Right lobe of liver (tissue), 6 donors: ENCODE measurements at places on chromosomes 16 and 17.
A peak's percentile ranks its signal among the peaks of the same experiment; 100 is the strongest.

DNA sequence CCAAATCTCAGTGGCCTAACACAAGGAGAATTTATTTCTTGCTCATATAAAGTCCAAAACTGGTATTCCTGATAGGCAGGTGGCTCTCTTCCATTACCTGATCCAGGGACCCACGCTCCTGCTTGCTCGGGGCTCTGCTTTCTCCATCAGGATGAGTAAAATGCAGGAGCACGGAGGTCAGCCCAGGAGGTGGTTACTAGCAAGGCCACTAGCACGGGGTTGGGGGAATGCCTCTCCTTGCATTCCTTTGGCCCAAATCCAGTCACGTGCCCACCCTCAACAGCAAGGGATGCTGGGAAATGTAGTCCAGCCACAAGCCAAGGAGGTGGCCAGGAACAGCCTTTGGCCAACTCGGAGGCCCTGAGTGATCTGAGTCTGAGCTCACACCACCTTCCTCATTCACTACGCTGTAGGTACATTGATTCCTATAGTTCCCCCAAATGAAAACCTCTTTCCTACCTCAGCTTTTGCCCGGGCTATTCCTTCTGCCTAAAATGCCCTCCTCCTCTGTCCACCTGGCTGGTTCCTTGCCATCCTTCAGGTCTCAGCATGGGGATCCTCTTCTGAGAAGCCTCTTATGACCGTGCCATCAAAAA, 38.3 kb upstream of the HAPSTR1 start:
- DNase-seq = no peak
- H3K36me3 ChIP-seq = no peaks in the 10 kb centered on the region
- no peak overlapping the region for H3K27ac ChIP-seq
- H3K27me3 ChIP-seq = no peaks in the 10 kb centered on the region
- peaks cover 12% of the 10 kb centered on the region for H3K4me1 ChIP-seq
- H3K4me3 ChIP-seq = no peak overlapping the region

DNA sequence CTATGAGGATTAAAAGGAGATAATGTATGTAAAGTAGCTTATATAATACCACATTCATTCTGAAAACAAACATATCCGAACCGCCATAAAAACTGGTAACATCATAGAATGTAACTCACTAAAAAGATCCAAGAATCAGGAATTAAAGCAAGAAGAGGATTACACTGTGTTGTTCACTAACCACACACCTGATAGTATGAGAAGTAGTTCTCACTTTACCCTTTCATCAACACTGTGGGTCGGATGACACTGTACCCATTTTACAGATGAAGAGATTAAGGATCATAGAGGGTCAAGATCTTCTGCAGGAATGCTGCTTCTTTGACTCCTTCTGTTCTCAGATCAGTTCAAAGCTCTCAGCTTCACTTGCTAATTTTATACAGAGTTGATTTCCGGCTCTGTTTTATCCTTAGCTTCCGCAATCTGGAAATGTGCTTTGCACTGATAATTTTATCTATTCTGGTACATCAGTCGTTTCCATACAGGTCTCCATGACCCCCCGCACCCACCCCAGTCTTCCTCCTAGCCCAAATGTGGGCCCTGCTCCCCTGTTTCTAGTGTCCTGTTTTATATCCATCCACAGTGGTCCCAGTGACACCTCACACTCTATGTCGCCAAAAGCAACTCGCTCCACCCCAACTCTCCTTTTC, 288.6 kb upstream of the CCL2 start:
- no peaks in the 10 kb centered on the region for H3K27me3 ChIP-seq
- no peak for DNase-seq
- no peaks in the 10 kb centered on the region for H3K36me3 ChIP-seq
- no peaks in the 10 kb centered on the region for H3K4me1 ChIP-seq
- no peak overlapping the region for H3K4me3 ChIP-seq

- H3K4me3 ChIP-seq = no peak overlapping the region
- H3K27me3 ChIP-seq = no peaks in the 10 kb centered on the region
- no peaks in the 10 kb centered on the region for H3K36me3 ChIP-seq
- H3K27ac ChIP-seq = no peak overlapping the region
These were observed 103.6 kb downstream of the GAS7 start for GRCh38 chr17:10094797-10095196.

DNA sequence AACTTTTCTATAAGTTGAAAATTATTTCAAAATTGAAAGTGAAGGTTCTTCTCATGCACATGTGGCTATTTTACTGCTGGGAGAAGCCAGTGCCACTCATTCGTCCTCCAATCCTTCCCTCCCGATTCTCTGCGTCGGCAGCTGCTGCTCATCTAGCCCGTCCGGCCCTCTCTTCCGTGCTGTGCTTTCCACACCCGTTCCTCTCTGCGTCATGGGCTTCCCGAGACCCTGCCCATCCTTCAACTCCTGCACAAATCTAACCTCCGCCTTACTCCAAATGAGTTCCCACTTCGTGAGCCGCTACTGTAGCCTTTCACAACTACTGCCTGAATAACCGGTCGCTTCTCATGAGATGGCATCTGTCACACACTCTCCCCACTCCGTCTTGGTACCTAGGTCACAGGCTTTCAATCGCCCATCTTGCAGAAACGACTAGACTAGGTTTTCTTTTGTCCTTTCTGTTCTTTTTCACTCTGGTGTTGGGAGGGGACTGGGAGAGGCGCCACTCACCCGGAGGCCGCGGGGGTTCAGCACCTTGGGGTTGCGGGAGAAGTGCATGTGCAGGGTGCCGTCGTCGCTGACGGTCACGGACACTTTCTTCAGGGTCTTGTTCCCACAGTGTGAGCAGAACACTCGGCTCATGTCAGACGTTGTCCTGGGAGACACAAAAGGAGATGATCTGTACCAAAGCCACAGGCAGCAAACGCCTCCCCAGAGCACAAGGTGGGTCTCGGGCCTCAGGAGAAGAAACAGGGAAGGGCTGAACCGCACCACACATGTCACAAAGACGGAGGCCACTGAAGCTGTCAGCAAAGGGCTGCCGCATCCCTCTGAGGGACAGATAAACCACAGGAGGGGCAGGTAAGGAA, 10.1 kb downstream of the NOB1 start:
- H3K36me3 ChIP-seq = peaks cover 53% of the 10 kb centered on the region
- DNase-seq = no peak
- no peaks in the 10 kb centered on the region for H3K27me3 ChIP-seq
- no peak overlapping the region for H3K27ac ChIP-seq
- no peaks in the 10 kb centered on the region for H3K4me1 ChIP-seq
- no peak overlapping the region for H3K4me3 ChIP-seq

DNA sequence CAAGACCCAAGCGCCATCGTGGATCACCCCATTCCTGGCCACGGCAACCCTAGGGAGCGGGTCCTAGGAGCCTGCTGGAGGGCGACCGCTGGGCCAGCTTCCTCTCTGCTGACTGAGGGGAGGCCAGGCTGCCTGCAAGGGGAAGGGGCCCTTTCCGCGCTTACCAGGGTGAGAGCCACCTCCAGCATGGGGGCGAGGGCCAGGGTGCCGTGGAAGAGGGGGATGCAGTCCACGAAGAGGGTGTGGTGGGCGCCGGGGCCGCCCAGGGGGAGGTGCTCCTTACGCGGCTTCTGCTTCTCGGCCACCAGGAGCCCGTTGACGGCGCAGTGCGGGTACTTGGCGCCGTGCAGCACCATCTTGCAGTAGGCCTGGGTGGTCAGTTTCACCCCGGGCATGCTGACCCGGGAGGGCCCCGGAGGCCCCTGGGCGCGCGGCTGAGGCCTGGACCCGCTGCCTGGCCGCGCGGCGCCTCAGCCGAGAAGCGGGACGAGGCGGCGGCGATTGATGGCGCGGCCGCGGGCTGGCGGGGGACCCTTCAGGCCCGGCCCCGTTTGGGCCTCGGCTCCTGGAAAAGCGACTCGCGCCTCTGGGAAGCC, 345 bp downstream of the EMC8 start:
- H3K4me3 ChIP-seq = peak overlapping the region; percentile 98
- H3K27ac ChIP-seq = peak overlapping the region; percentile 95
- DNase-seq = peak; percentile 47
- no peaks in the 10 kb centered on the region for H3K27me3 ChIP-seq

GRCh38 chr16:74990832-74991231, 5.9 kb upstream of the WDR59 start:
- H3K27ac ChIP-seq = peak overlapping the region; percentile 81
- no peak overlapping the region for H3K4me3 ChIP-seq
- no peaks in the 10 kb centered on the region for H3K36me3 ChIP-seq
- DNase-seq = no peak

DNA sequence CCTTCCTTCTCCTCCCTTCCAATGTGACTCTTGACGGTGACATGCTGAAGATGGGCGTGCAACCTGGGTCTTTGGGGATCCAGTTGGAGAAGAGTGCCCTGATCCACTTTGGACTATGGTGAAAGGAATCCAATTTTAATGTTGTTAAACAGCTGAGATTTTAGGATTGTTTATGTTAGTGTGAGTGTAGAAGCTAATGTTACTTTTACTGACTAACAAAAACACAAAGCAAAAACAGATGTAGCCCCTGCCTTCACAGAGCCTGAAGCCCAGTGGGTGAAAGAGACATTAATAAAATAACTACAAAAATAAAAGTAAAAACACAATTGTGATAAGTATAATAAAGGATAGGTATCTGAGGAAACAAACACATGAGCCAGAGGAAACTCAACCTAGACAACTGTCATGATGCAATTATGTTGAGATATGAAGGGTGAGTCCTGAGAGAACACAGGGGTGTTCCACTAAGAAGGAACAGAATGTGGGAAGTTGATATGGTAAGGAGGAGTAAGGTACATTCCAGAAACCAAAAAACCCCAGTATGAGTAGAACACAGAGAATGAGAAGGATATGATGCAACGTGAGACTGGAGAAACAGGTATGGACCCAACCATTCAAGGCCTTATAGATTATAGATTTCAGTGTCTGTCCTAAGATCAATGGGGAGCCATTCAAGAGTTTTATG, 115.1 kb upstream of the PMFBP1 start:
- H3K4me3 ChIP-seq = no peak overlapping the region
- no peaks in the 10 kb centered on the region for H3K36me3 ChIP-seq
- no peaks in the 10 kb centered on the region for H3K4me1 ChIP-seq
- no peak overlapping the region for H3K27ac ChIP-seq
- no peaks in the 10 kb centered on the region for H3K27me3 ChIP-seq

DNA sequence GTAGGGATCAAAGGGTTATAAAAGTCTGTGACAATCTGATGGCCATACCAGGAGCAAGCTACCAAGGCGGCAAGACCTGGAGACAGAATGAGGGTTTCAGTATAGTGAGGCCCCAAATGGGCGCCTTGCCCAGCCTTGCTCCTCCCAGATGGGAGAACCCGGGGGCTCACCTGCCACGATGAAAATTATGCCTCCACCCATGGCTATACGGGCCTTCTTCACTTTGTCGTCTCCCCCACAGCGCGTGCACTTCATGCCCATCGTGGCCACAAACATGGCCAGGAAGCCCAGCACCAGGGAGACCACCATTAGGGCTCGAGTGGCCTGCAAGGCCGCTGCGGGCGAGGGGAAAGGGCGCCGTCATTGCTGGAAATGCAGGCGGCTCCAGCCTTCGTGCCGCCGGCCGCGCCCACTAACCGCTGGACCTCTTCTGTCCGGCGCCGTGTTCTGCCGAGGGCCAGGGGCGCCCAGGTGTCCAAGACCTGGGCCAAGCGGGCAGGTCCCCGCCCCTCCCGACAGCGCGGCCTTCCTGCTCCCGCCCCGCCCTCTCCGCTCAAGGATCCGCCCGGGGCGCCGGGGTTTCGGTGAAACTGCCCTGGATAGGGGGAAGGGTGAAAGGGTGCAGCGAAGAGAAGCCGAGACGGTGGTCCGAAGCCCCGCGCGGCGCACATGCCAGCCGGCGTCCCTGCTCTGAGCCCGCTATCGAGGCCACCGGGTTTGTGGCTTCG, 1.5 kb downstream of the CLDN7 start:
- no peaks in the 10 kb centered on the region for H3K27me3 ChIP-seq
- H3K4me3 ChIP-seq = peak overlapping the region; percentile 66
- peaks cover 5% of the 10 kb centered on the region for H3K36me3 ChIP-seq
- peak; percentile 90 for DNase-seq

GRCh38 chr17:2253362-2253761, 50.2 kb downstream of the SMG6 start:
- DNase-seq = no peak
- H3K27me3 ChIP-seq = no peaks in the 10 kb centered on the region
- H3K27ac ChIP-seq = no peak overlapping the region
- H3K36me3 ChIP-seq = no peaks in the 10 kb centered on the region
- no peak overlapping the region for H3K4me3 ChIP-seq
- H3K4me1 ChIP-seq = no peaks in the 10 kb centered on the region

- H3K27ac ChIP-seq = peak overlapping the region; percentile 73
- peak overlapping the region; percentile 61 for H3K4me3 ChIP-seq
- DNase-seq = peak; percentile 93
- no peaks in the 10 kb centered on the region for H3K36me3 ChIP-seq
- no peaks in the 10 kb centered on the region for H3K27me3 ChIP-seq
- H3K4me1 ChIP-seq = no peaks in the 10 kb centered on the region
These were observed 561 bp downstream of the ZNF423 start for GRCh38 chr16:49855280-49855821.

GRCh38 chr16:77290451-77291115, 91.4 kb downstream of the SYCE1L start:
- H3K27ac ChIP-seq = no peak overlapping the region
- no peak overlapping the region for H3K4me3 ChIP-seq
- H3K4me1 ChIP-seq = no peaks in the 10 kb centered on the region
- H3K36me3 ChIP-seq = no peaks in the 10 kb centered on the region
- no peaks in the 10 kb centered on the region for H3K27me3 ChIP-seq

DNA sequence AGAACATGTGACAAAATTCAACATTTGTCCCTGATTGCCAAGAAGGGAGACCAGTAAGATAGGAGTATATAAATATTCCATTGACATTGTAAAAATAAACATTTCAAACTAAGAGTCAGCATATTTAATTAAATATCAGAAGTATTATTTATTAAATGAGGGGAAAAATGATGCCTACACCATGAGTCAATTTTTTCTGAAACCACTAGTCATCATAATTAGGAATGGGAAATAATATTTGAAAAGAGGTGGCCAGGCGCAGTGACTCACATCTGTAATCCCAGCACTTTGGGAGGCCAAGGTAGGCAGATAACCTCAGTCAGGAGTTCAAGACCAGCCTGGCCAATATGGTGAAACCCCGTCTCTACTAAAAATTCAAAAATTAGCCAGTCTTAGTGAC, 2.1 kb downstream of the CMTM1 start:
- no peaks in the 10 kb centered on the region for H3K27me3 ChIP-seq
- no peak for DNase-seq
- H3K4me1 ChIP-seq = no peaks in the 10 kb centered on the region
- H3K27ac ChIP-seq = no peak overlapping the region
- H3K36me3 ChIP-seq = no peaks in the 10 kb centered on the region

DNA sequence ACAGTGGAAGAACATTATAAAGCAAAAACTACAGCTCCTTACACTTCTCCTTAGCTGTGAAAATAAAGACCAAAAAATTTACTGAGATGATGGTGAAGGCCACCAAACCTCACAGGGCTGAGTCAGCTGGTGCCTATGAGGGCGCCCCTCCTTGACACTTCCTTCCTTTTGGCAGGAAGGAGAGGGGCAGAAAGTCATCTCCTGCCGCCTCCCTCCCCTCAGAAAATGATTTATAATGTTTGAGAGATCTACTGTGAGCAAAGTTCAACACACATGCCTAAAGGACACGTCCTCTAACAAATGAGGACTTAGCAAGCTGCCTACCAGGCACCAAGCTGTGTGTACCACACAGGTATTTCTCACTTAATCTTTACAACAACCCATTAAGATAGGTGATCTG, 245.7 kb downstream of the PRKCA start:
- no peak for DNase-seq
- H3K27me3 ChIP-seq = no peaks in the 10 kb centered on the region
- H3K4me1 ChIP-seq = no peaks in the 10 kb centered on the region
- no peaks in the 10 kb centered on the region for H3K36me3 ChIP-seq
- no peak overlapping the region for H3K4me3 ChIP-seq

- no peak overlapping the region for H3K4me3 ChIP-seq
- no peaks in the 10 kb centered on the region for H3K36me3 ChIP-seq
- H3K27ac ChIP-seq = no peak overlapping the region
- no peak for DNase-seq
- no peaks in the 10 kb centered on the region for H3K4me1 ChIP-seq
- no peaks in the 10 kb centered on the region for H3K27me3 ChIP-seq
These were observed 378.1 kb downstream of the HAPSTR1 start for GRCh38 chr16:9469512-9469911.
